Thymus (tissue), 14 donors: ENCODE measurements at places on chromosomes 4 and X.

DNA sequence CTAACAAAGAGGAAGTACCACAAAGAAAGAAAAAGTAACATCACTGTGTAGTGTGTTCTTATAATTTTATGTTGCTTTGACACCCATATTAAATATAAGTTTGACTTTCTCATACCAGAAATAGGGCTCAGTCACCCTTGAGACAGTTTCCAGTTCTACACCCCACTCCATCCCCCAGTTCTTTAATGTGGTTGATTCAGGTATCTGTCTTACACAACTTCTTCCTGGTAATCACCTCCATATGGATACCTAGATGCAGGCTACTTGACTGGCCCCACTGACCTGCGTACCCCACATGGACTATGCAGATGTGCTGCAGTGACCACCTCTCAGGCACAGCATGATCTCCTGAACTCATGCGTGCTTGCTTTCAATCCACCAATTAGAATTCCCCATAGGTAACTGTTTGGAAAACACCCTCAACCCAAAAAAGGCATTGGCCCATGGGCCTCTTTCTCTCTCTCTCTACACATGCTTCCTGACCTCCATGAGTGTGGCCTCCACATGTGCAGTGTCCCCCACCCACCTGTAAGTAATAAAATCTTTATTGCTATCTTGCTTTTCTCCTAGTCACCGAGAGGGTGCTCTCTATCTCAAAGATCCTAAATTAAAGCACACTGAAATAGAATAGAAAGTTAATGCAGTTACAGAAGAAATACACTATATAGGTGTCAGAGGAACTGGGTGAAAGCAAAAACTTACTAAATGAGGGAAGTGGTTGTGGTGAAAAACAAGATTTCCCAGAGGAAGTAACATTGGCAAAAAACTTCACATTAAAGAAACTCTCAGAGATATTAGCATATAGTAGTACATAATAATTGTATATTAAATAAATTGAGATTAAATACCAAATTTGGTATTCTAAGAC is 98.4 kb downstream of the ZAR1 start:
- DNase-seq = no peak

GRCh38 chr4:61312526-61312925 is 112.4 kb downstream of the ADGRL3 start:
- no peak for DNase-seq

DNA sequence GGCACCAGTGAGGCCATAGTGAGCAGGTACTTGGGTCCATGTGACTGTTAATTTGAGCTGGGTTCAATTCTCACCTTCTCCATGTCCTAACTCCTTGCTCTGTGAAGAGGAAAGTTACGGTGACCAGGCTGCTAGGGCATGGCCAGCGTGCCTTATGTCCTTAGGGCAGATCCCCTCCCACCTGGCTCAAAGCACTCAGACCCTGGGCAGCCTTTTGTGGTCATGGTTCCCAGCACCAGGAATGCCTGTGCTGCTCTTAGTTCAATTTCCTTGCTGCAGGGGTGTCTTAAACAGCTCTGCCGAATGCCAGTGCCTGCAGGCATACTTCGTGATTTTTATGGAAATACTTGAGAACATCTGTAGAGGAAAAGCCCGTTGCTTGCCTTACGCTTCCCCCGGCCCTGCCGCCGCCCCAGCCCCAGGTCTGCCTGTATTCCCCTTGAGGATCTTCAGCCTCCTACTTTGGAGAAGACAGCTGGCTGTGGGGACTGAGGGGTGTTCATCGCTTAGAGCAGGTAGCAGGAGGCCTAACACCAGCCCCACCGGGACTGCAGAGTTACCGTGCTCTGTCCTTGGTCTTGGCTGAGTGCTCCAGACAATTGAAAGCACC is 3.1 kb upstream of the CDK16 start:
- no peak for DNase-seq

DNA sequence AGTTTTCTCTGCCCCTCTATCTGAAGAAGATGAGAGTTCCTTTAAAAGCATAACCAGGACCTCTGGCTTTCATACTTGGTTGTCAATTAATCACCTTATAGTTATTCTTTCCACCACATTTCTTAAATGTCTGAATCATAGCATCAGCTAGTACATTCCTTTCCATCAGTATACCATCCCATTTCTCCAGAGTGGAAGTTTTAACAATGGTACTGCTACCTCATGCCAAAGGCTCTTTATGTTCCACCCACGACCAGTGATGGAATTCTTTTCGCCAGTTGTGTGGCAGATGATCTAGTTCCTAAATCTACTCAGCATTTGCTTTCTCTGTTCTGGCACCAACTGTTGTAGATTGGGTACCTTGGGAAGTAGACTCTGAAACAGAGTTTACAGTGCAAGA is 379.8 kb downstream of the ZNF674 start:
- no peak for DNase-seq

DNA sequence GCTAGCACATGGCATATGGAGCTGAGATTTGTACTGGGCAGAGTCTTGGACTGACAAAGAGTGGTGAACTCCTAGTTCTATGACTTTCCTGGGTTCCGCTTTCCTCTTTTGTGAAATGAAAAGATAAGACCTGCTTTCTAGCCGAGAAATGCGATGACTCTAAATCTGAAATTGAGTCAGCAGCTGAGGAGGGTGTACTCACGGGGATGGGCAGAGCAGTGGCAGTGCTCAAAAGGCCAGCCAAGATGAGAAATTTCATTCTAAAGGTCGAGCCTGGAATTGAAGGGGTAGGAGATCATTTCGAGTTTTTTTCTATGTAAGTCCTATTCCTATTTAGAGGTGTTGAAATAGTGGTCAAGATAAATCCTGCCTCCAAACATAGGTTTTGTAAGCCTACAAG is 47.0 kb downstream of the NUDT9 start:
- DNase-seq = no peak

DNA sequence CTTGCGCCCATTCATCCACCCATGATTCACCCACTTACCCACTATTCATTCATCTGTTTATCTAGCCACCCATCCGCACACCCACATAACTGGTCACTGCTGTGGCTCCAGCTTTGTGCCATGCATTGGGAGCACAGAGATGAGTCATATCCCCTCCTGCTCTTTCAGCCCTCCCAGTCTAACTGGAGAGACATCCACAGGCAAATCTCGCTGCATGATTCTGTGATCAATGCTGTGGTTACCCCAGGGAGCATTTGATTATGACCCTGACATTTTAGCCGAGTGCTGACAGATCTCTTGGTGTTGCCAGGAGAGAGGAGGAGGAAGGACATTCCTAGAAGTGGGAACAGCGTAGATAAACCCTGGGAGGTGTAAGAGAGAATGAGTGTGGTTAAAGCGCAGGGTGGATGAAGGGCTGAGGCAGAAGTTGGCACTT is 10.4 kb upstream of the PORCN start:
- DNase-seq = no peak

DNA sequence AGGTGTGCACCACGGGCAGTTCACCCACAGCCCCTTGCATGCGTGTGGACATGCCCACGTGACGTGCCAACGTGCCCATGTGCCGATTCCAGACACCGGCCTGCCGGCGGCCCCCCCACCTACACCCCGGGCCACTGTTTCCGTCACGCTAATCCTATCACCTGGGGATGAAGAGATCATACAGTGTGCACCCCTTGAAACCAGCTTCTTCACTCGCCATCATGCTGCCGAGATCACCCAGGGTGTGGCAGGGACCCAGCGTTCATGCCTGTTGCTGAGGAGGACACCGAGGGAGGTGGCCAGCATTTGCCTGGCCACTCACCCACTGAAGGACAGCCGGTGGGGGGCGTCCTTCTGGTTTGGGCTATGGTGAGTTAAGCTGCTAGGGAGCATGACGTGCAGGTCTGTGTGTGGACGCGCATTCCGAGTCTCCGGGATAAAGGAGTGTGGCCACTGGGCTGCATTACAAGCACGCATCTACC is 14.1 kb downstream of the CTBP1 start:
- DNase-seq = no peak

DNA sequence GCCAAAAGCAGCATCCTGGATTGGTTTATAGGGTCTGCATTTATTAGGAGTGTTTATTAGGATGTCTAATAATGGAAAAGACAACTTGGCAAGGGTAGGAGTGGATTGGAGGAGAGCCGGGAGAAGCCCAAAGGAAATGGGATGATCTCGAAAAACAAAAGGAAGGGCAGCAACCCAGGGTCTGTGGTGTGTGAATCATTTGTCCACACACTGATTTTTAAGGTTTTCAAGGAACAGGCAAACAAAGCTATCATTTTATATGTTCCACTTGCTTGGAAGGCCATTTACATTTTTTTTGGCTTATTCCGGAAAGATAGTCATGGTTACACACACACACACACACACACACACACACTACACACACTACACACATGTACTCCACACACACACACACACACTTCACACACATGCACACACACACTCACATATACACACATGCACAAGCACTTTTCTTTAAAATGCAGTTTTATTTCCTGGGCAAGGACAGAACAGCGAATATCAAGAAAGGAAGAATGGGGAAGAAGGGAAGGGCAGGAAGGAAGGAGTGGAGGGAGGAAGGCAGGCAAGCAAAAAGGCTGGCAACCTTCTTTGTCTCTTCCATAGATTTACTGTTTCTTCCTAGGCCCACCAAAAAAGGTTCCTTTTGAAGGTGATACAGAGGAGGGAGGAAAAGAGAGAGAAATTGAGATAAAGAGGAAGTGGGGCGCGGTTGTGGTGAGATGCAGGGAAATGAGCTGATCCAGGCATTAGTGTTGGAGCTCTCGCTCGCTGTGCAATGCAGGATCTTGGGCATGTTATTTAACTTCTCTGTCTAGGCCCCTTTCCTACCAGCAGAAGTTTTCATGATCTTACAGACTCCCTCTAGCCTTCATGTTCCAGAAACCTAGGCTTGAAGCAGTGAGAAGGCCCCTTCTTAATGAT is 88.6 kb upstream of the MAML3 start:
- DNase-seq = no peak

DNA sequence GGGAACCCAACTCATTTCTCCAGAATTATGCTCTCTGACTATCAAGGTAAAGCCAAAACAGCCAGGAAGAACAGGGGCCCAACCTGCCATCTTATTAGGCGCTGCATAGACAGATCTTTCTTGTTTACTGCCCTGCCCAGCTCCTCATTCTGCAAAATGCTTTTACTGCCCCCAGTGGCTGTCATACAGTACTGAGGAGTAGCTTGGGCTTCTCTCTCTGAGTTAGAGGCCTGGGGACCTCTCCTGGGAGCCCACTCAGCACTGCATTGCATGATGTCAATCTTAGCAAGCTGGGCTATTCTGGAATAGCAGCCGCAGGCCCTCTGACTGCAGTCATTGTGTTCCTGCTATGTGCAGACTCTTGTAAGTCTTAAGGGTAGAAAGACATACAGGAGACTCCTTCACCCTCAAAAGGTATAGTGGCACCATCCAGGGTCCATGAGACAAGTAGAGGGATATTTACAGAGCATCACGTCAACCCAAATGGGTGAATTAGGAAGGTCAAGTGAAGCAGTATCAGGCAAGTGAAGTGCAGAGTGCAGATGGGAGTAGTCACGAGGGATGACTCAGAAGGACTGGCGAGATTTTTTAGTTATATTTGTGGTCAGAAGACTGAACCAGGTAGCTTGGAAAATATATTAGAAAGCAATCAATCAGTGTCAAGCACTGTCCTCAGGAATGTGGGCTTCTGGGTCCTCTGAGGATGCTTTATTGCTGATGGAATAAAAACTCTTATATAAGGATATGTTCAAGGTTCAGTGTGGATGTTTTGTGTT is 294.1 kb upstream of the SFRP2 start:
- DNase-seq = no peak

GRCh38 chrX:69144838-69145680 is 20.2 kb downstream of the PJA1 start:
- no peak for DNase-seq

GRCh38 chr4:86938771-86939520 is 4.1 kb downstream of the AFF1 start:
- no peak for DNase-seq

GRCh38 chr4:133247861-133248260 is 98.8 kb downstream of the PCDH10 start:
- DNase-seq = no peak

- DNase-seq = no peak
Observed at GRCh38 chr4:110130576-110131358, 67.6 kb downstream of the ELOVL6 start.

DNA sequence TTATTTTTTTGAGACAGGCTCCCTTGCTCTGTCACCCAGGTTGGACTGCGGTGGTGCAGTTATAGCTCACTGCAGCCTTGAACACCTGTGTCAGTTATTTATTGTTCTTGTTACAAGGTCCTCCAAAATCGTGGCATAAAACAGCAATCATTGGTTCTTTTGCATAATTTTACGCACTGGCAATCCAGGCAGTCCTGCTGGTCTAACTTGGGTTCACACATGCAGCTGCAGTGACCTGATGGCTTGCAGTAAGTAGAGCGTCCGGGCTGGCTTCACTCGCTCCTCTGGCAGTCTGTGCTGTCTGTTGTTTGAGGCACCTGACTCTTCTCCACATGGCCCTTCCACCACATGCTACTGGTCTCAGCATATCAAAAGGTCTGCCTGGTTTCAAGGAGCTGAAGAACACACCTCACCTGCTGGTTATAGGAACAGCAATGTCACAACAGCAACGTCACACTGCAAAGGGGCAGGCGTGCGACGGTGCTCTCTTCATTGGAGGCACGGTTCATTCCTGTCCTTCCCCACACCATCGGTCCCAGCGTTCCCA is 894.6 kb downstream of the TRIML1 start:
- DNase-seq = no peak

DNA sequence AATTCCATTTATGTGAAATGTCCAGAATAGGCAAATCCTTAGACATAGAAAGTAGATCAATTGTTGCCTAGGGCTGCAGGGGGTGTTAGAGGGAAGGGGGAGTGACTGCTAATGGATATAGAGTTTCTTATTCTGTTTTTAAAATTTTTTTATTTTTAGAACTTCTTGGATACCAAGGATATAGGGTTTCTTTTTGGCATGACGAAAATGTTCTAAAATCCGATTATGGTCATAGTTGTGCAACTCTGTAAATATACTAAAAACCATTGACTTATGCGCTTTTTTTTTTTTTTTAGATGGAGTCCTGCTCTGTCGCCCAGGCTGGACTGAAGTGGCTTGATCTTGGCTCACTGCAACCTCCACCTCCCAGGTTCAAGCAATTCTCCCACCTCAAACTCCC is 125.2 kb upstream of the USP9X start:
- no peak for DNase-seq

DNA sequence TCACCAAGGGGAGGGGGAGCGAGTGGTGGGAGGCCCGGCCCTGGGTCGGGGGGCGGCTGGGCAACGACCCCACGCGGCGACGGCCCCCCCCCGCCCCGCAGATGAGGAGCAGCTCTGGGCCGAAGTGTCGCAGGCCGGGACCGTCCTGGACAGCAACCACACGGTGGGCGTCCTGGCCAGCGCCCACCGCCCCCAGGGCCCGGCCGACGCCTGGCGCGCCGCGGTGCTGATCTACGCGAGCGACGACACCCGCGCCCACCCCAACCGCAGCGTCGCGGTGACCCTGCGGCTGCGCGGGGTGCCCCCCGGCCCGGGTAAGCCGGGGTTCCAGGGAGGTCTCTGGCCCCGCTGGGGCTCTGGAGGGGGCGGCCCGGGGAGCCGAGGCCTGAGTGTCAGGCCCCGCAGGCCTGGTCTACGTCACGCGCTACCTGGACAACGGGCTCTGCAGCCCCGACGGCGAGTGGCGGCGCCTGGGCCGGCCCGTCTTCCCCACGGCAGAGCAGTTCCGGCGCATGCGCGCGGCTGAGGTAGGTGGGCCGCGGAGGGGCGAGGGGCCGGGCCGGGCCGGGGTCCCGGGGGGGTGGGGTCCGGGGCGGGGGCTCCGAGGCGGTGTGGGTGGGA is 8.7 kb upstream of the FGFRL1 start:
- no peak for DNase-seq

- no peak for DNase-seq
Observed at GRCh38 chr4:4720646-4721045, 138.8 kb upstream of the MSX1 start.
